ENCODE measurements at places on chromosomes 16 and 17. TPM values are rescaled to one million over a fixed set of nuclear protein-coding genes. Genes with fewer than 3 reads are reported as not detected.

DNA sequence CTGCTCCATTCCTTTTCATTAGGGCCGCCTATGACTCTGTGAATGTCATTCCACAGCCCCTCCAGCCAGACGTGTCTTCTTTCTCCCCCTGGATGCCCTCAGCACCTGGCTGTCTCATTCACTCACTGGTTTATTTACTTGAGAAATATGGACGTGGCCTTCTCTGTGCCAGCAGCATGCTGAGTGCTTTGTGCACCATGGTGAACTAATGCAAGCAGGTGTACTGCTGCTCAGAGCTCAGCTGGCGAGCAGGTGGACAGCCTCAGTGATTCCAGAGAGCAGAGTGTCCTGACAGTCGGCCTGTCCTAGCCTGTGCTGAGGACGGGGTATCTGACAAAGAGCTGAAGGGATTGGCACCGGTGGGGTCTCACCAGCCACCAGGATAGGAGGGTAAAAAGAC, 96.7 kb downstream of the GNAO1 start:
- no peak overlapping the region for H3K27ac ChIP-seq
- no peaks in the 10 kb centered on the region for H3K27me3 ChIP-seq
- H3K36me3 ChIP-seq: no peaks in the 10 kb centered on the region
- DNase-seq: no peak
- H3K4me3 ChIP-seq: no peak overlapping the region

GRCh38 chr17:71192848-71193247, 928.0 kb upstream of the SOX9 start:
- no peak for DNase-seq
- H3K4me1 ChIP-seq: no peaks in the 10 kb centered on the region

GRCh38 chr17:18889658-18890057, 31.7 kb downstream of the PRPSAP2 start:
- H3K4me3 ChIP-seq: no peak overlapping the region
- DNase-seq: no peak
- H3K27ac ChIP-seq: no peak overlapping the region
- no peaks in the 10 kb centered on the region for H3K27me3 ChIP-seq

DNA sequence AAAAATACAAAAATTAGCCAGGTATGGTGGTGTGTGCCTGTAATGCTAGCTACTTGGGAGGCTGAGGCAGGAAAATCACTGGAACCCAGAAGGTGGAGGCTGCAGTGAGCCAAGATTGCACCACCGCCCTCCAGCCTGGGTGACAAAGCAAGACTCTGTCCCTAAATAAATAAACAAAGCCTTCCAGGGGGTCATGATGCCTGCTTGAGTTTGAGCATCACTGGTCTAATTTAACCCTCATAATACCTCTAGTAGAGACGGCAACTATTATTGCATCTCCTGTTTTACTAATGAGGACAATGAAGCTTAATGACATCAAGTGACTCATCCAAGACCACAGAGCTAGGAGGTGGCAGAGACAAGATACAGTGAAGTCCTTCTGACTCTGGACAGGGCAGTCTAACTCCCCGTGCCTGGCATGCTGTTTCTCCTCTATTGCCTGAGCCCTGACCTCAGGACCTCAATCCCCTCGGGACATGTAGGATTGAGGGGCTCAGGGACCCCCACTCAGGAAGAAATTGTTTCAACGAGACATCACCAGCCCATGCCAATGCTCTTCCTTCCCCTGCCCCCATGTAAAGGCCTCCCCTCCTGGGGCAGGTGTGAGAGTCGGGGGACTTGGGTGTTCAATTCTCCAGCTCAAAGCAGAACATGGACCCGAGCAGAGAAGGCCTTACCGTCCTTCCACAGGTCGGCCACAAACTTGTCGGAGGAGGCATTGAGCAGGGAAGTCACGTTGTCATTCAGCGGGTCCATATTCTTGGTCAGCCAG, 102.9 kb downstream of the NDE1 start:
- H3K27ac ChIP-seq: no peak overlapping the region
- H3K27me3 ChIP-seq: no peaks in the 10 kb centered on the region
- DNase-seq: no peak

Gene KCNAB3
- 8.3 TPM for total RNA-seq

DNA sequence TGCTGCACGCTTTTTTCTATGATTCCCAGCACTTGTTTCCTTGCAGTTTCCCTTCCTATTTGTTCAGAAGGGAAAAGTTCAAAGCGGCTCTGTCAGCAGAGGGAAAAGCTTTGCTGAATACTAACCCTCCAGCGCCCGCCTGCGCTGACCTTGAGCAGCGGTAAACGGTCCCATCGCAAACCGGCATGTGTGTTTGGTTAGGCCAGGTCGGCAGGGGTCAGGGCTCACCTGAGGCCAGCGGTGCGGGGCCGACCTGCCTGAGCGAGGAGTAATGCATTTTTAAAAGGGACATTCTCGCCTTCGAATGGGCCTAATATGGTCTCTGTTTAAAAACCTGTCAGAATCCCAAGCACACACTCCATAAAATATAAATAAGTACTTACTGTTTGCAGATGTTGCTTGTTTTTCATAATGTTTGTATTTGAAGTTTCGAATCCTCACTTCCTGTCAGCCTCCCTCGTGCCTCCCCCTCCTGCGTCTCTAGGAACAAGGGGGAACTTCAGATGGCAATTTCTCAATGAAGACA, 110.1 kb downstream of the IRX3 start:
- no peak for DNase-seq
- no peak overlapping the region for H3K27ac ChIP-seq
- H3K4me3 ChIP-seq: no peak overlapping the region
- peaks cover 25% of the 10 kb centered on the region for H3K27me3 ChIP-seq
- H3K36me3 ChIP-seq: no peaks in the 10 kb centered on the region

GRCh38 chr16:28304214-28304613, 11.9 kb downstream of the SBK1 start:
- peaks cover 18% of the 10 kb centered on the region for H3K4me1 ChIP-seq
- no peak overlapping the region for H3K27ac ChIP-seq
- H3K27me3 ChIP-seq: no peaks in the 10 kb centered on the region
- peaks cover 12% of the 10 kb centered on the region for H3K36me3 ChIP-seq
- no peak overlapping the region for H3K4me3 ChIP-seq

DNA sequence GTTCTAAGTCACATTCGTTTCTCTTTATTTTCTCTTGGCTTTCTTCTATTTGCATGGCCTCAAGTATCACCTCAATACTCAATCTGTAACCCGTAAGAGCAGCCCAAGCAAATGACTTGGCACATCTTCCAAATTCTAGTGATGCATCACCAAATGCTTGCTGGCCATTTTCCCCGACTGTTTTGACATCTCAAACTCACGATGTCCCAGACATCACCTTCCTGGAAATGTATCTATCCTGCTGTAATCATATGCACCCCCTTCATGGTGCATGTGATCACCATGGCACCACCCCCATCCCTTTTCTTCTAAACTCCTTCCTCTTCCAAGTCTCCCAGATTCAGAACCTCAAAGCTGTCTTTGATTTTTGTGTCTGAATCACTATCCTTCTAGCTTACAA, 24.0 kb upstream of the ABCA5 start:
- peaks cover 12% of the 10 kb centered on the region for H3K27me3 ChIP-seq
- no peak overlapping the region for H3K27ac ChIP-seq
- no peaks in the 10 kb centered on the region for H3K36me3 ChIP-seq
- no peak overlapping the region for H3K4me3 ChIP-seq
- no peaks in the 10 kb centered on the region for H3K4me1 ChIP-seq
- no peak for DNase-seq

Data from activated CD4-positive, alpha-beta T cell treated with anti-CD3 and anti-CD28 coated beads for 36 hours (primary cell).